Fibroblast of the aortic adventitia (primary cell): ENCODE measurements at places on chromosomes 3 and 15.

DNA sequence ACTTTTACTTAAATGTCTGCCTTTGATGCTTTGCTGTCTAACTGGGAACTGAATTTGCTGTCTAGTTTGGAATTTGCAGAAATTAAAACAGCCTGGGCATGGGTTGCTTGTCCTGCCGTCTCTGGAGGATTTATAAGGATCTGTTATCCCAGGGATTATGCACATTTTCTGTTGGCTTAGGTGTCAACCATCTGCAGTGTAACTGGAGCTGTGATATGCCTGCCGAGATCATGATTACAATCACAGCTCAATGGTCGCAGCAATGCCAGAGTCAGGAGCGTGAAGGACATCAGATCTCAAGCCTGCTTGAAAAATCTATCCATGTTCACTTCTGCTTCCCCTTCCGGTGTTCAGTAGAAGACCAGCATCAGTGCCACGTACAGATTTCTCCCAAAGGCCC is 41.8 kb upstream of the SETMAR start:
- DNase-seq: no peak

DNA sequence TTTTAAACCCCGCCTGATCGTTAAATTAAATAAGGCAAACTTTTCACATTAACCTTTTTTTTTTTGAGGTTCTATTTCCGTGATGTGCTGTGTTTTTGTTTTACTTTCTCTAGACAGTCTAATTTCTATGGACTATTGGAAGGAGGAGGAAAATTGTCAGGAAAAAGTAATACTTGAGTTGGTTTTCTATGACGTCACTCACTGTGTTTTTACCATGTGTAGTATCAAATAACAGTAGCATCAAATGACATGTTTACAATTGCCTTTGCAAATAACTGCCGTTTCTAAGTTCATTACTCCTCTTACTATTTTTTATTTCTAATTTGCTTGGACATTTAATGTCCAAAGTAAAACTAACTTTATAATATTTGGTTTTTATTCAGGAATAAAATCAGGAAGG is 32.3 kb downstream of the MYO1E start:
- no peak for DNase-seq

GRCh38 chr3:3664935-3665334 is 134.3 kb upstream of the LRRN1 start:
- no peak for DNase-seq

GRCh38 chr3:37628711-37629301 is 232.9 kb upstream of the CTDSPL start:
- no peak for DNase-seq

GRCh38 chr15:41333026-41333562 is 413 bp downstream of the NUSAP1 start:
- no peak for DNase-seq

- no peak for DNase-seq
Observed at GRCh38 chr15:64642875-64643274, 132.5 kb downstream of the RBPMS2 start.

DNA sequence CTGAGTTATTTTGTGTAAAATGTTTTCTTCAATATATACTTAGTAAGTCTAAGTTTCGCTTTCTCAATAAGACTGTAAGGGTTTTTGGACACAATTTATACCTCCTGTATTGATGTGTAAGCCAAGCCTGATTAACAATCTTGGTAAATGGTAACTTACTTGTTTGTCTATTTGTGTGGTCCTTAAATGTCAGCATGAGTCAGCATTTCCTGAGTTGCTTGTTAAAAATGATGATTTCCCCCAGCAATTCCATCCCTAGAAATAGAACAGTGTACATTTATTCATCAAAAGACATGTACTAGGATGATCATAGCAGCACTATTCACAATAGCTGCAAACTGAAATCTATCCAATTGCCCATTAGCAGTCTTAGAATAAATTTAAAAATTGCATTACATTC is 53.4 kb upstream of the LRIG1 start:
- peak; percentile 45 for DNase-seq

DNA sequence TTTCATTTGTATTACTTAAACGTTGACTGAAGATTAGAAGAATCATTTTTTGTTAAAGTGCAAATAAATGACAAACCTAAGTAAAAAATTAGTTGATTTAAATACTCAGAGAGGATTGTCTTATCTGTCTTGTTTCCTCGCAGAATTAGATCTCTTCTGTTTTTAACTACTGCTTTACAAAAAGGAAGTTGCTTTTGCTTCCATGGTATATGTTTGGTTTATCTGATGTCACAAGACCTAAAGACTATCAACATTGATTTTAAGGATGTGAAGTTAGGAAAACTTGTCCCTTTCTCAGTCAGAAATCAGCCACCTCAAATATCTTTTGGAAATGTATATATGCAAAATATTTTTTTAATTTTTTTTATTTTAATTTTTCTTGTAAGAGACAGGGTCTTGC is 28.7 kb downstream of the GPR171 start:
- DNase-seq: no peak

DNA sequence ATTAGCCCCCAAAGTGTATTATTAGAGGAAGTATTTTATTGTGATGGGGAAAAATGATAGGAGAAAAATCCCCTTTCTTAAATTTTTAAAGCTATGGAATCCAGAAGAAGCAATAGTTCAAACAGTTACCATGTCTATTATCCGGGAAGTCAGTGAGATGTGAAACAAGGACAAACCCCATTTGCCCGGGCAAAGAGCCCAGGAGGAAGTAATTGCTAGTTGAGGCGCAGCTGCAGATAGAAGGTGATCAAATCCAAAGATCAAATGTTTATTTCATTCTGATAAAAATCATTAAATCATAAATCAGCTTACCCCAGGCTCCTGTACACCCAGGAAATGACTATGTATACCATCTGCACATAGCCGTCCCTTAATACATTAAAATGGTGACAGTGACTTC is 204.0 kb upstream of the CRBN start:
- DNase-seq: no peak

DNA sequence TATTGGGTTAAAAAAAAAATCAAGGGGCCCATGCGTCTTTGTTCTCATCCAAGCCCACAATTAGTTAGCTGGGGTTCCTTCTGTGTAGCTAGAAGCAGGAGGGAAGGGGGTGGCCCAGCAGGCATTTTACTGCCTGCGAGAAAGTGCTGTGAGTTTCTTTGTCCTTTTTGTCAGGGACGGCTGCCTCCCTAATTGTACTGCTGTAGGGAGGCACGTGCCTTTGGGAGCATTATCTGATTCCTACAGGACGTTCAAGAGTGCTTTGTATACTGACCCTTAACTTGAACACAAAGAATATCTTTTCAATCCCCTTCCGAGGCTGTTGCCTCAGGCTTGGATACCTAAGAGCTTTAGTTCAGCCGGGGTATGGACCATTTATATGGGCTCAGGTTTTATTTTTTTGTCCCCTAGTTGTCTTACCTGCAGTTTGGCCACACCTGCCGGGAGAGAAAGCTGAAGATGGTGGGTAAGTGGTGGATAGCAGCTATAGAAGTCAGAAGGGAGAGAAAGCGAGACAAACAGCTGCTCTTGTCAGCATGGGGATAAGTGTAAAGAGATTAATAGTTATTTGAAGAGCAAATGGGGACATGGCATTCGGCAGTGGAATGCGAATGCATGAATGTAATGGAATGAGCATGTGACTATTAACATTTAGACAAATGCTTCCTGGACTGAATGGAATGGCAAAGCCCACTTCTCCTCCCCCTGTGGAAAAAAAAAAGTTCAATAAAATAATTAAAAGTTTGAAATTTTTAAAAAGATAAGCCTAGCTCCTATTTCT is 175.2 kb downstream of the TP63 start:
- DNase-seq: peak; percentile 6

GRCh38 chr15:64070965-64071851 is 22.4 kb downstream of the CIAO2A start:
- DNase-seq: peak; percentile 87

DNA sequence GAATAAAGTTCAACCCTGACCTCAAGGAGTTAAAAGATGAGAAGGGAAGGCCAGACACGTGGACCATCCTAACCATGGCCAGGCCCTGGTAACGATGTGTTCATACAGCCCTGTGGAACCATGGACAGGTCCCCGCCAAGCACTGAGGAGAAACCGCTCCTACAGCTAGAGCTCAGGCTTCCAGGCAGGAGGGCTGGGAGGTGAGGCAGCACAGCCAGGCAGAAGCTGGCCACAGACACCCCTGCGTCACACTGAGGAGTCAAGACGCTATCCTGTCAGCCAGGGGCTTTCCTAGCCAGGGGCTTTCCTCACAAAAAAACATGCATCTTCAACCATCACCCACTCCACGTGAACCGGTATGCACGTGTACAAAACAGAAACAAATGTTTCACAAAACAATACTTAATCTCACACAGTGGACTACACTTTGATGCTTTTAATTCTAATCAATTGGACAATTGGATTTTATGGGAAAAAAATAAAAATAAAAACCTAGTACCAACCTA is 73.2 kb downstream of the TBC1D2B start:
- no peak for DNase-seq

DNA sequence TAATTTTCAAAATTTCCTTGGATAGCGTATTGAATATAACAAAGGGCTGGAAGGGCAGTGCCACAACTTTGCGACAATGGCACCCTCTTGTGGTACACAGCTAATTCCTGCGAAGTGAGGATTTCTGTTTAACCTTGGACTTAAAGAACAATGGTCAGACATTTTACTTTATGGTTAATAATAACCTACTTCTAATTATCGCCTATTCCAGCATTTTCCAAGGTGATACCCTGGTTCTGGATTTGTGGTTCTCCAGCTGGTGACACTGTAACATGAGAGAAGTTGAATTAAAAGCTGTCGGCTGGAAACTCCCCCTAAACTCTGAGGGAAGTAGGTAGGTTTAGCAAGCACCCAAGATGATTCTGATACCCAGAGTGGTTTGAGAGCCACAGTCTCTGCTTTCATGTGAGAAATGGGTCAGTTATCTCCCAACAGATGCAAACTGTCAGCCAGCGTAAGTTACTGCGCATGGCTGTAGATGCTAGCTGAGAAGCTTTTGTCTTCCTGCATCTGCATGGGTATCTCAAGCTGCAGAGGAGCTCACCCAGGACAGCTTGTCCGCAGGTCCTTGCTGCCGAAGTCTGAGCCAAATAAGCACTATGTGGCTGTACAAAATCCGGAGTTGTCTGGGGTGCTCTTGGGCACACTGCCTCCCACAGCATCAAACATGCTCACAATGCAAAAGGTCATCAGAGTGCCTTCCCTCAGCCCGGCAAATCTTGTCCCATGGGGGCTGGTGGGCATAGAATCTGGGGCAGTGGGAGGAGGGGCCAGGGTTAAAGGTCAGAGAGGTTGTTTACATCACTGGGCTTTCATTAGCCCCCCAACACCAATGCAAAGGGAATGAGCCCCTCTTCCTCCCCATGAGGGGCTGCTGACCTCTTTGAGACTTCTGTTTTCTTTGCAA is 6.6 kb upstream of the CHSY1 start:
- peak; percentile 89 for DNase-seq

DNA sequence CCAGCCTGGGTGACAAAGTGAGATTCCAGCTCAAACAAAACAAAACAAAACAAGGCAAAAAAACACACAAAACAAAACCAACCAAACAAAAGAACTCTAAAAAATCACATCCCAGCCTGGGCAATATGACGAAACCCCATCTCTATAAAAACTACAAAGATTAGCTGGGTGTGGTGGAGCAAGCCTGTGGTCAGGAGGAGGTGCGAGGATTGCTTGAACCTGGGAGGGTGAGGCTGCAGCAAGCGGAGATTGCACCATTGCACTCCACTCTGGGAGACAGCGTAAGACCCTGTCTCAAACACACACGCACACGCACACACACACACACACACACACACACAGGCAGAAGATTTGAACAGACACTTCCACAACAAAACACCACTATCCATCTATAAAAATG is 99.6 kb downstream of the SHQ1 start:
- DNase-seq: no peak

- peak; percentile 86 for DNase-seq
Observed at GRCh38 chr15:90071220-90071807, 31.0 kb downstream of the IDH2 start.

DNA sequence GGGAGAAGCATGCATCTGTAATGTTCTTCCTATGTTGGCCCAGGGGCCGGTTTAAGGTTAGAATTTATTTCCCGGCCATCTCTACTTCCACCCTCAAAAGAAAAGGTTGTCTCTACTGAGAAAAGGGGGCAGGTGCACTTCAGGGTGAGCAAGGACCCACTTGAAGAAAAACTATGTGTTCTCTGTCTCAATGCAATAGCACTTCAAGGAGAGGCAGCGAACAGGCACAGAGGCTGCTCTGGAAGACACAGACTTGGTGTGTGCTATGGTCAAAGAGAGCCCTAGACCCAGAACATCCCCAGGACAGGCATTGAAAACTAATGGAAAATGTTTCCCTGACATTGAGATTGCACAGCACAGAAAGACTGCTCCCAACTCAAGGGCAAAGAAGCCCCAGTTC is 7.6 kb downstream of the MINDY4B start:
- no peak for DNase-seq

- no peak for DNase-seq
Observed at GRCh38 chr15:75091814-75092213, 68.4 kb downstream of the PPCDC start.

- peak; percentile 91 for DNase-seq
Observed at GRCh38 chr3:72238010-72238691, 453.2 kb upstream of the PROK2 start.

DNA sequence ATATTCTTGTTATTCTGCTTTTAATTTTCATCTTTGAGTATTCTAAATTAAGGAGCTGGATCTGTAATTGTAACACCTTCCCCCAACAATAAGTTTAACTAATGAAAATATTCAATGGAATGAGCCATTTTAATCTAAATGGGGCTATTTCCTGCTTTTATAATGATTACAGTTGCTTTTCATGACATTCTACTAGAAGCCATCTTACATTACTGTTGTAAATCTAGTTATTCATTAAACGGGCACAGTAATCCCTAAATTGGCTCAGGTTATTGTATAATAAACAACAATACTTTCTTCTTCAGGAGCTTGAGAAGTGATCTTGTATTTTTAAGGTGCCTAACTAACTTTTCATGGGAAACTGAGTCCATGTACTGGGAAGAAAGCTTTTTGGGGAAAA is 8.5 kb downstream of the FLNB start:
- DNase-seq: no peak

GRCh38 chr15:66931768-66932633 is 133.4 kb upstream of the SMAD3 start:
- DNase-seq: peak; percentile 52

DNA sequence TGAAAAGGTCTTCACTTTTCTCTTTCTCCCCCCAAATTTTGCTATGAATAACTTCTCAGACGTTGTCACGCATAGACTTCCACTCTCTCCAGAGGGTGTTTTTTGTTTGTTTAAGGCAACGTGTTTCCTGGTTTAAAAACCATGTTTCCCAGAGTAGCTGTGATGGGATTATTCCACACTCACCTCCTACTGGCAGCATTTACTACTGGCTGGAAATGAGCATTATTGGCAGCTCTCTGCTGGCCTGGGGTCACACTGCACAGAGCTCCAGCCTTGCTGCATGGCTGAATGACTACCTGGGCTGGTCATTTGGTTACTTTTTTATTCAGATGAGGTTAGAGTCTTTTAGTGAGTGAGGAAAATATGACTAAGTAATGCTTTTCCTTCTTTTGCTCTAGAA is 65.2 kb downstream of the RARB start:
- DNase-seq: peak; percentile 73
